AG10803 (cell line): ENCODE measurements at places on chromosomes 1 and 21.

GRCh38 chr1:22285549-22286396 is 142.9 kb upstream of the WNT4 start:
- DNase-seq: no peak

DNA sequence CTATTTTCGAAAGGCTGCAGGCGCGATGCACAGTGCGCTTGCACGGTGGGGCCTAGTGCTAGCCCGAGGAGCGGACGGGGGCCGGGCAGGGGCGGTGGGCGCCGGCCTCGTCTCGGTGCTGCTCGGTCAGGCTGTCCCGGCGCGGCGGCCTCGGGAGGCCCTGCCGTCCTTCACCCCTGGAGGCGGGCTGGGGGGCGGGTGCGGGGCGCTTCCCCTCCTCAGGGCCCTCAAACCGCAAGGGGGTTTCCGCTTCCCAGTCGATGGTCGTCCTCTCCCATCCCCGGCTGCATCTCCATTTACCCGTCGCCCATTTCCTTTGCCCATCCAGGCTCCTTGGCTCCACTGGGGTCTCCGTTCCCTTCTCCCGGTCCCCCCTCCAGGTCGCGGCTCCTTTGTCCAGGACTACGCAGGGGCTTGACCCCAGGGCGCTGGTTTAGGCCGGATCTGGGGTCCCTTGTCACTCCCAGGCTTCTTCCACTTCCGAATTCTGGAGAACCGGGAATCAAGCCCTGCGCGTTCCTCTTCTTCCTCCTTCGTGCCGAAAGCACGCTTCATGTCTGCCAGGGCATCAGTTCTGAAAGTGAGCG is 196.3 kb upstream of the LMO4 start:
- DNase-seq: no peak

- DNase-seq: no peak
Observed at GRCh38 chr21:25578056-25578961, 29.0 kb downstream of the MRPL39 start.

GRCh38 chr1:2322065-2322571 is 69.2 kb downstream of the MORN1 start:
- peak; percentile 95 for DNase-seq

GRCh38 chr1:190170321-190170720 is 307.3 kb downstream of the BRINP3 start:
- DNase-seq: no peak

GRCh38 chr1:199067483-199067882 is 428.6 kb downstream of the PTPRC start:
- DNase-seq: no peak

DNA sequence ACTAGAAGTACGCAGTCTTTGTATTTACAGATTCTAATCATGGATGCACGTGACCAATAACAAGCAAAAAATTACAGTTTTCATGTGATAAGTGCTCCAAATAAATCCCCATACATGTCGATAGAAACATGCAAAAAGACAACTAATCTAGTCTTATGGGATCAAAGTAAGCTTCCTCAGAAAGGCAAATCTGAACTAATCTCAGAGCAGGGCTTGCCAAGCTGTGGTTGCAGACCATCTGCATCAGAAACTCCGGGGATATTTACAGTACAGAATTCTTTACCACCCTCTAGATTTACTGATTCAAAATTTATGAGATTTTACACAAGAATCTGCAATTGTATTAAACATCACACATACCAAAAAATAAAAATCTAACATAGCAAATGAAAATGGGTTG is 1435.5 kb downstream of the MRPL39 start:
- no peak for DNase-seq

- DNase-seq: no peak
Observed at GRCh38 chr21:44086636-44087425, 20.4 kb upstream of the PWP2 start.

DNA sequence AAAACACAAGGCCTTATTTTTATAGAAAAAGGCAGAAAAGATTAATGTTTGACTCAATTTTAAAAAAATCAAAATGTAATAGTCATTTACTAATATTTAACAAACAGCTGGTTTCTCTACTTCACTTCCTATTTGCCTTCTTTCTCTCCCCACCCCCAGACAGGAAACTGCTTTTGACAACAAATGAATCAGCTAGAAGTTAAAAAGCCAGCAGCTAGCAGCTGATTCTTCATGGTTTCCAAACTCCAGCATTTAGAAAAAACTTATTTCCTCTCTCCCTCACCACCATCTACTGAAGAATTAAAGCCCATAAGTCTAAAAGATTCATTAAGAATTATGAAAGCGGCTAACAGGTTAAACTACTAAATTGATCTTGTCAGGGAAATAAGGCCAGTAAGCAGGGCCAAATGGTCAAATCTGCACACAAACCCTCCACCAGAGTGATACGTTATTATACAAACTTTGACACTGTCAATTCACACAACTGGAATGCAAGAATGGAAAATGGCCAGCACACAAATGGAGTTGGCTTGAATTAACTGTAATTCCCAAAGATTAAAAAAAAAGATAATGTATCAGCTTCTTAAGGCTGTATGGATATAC is 4.0 kb downstream of the WDR26 start:
- peak; percentile 72 for DNase-seq

GRCh38 chr1:197671140-197671539 is 104.1 kb downstream of the DENND1B start:
- peak; percentile 33 for DNase-seq
